ENCODE measurements at places on chromosomes 1 and 21.

DNA sequence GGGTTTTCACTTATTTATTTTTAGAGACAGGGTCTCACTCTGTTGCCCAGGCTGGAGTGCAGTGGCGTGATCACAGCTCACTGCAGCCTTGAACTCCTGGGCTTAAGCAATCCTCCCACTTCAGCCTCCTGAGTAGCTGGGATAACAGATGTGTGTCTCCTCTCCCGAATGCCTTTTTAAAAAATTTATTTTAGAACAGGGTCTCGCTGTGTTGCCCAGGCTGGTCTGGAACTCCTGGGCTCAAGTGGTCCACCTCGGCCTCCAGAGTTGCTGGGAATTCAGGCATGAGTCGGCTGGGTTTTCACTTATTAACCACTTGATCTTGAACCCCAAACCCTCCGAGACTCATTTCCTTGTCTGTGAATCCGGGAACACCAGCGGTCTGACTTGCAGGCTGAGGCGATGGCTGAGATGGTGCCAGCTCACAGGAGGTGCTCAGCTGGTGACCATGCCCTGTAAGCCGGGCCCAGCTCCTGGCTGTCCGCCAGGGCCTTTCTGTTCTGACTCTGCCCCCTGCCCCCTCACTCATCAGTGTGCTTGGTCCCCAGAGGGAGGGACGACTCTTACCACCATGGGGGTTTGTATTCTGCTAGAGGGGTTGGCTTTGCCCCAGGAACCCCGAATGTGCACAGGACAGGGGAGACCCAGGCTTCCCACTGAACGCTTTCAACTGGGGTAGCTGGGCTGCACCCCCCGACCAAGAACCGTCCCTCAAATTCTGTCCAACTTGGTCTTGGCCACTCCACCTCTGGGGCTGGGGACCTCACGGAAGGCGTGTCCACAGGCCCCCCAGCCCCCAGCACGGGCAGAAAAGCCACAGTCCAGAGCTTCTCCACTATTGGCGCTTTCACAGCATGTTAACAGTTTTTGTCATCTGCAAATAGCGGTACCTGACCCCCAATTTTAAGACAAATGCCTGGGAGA lies 22.5 kb downstream of the MMEL1 start:
- DNase-seq = no peak

GRCh38 chr1:110176299-110176956 lies 26.1 kb downstream of the SLC6A17 start:
- no peak for DNase-seq

DNA sequence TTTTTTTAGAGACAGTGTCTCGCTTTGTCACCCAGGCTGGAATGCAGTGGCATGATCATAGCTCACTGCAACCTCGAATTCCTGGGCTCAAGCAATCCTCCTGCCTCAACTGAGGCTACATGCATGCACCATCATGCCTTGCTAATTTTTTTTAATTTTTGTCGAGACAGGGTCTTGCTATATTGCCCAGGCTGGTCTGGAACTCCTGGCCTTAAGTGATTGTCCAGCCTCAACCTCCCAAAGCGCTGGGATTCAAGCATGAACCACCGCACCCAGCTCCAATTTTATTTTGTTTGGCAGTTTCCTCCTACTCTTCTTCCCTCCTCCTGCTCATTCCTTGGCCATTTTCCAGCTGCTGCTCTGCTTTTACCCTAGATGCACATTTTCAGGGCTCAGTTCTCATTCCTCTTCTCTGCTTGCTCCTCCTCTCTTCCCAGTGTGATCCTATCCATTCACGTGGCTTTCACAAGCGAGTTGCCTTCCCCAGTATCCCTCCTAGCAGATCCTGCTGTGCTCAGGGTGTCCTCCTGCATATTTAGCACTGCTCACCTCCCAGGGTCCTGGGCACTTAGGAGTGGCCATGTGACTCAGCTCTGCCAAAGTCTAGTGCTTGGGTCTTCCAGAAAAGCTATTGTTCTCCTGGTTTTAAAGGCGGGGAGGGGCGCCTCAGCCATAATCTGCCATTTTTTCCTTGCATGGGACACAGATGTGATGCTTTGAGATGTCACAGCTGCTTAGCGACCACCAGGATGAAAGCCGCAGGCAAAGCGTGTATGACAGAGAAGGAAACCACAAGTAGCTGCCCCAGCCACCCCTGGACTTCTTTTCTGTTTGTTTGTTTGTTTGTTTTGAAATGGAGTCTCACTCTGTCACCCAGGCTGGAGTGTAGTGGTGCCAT lies 33.7 kb downstream of the PSEN2 start:
- DNase-seq = no peak

- DNase-seq = no peak
Observed at GRCh38 chr1:56098946-56099345, 480.4 kb downstream of the PLPP3 start.

GRCh38 chr1:9490605-9491339 lies 48.5 kb upstream of the SLC25A33 start:
- peak; percentile 81 for DNase-seq

- DNase-seq = no peak
Observed at GRCh38 chr1:64209221-64209620, 5.8 kb downstream of the UBE2U start.

- DNase-seq = no peak
Observed at GRCh38 chr1:163115887-163116286, 46.7 kb downstream of the RGS4 start.

DNA sequence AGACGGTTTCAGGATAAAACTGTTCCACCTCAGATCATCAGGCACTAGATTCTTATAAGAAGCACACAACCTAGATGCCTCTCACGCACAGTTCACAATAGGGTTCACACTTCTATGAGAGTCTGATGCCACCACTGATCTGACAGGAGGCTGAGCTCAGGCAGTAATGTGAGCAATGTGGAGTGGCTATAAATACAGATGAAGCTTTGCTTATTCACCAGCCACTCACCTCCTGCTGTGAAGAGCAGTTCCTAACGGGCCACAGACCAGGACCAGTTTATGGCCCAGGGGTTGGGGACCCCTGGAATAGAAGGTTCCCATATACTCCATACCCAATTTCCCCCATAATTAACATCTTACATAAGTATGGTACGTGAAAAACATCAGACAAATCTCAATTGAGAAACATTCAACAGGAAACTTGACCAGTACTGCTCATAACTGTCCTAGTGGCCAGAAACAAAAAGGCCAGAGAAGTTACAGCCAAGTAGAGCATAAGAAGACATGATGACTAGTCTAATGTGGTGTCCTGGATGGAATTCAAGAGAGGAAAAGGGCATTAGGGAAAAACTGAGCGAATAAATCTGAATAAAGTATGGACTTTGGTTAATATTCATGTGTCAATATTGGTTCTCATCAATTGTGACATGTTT lies 24.7 kb upstream of the IGSF5 start:
- DNase-seq = no peak

- DNase-seq = no peak
Observed at GRCh38 chr1:1283821-1284220, 3.6 kb downstream of the SCNN1D start.

GRCh38 chr1:243946946-243947345 lies 96.9 kb upstream of the AKT3 start:
- DNase-seq = peak; percentile 42

GRCh38 chr1:20711285-20712214 lies 6.3 kb downstream of the KIF17 start:
- no peak for DNase-seq

- peak; percentile 37 for DNase-seq
Observed at GRCh38 chr1:43147625-43148327, 24.3 kb downstream of the EBNA1BP2 start.

GRCh38 chr1:105678334-105678733 lies 1378.1 kb upstream of the PRMT6 start:
- DNase-seq = no peak

- DNase-seq = no peak
Observed at GRCh38 chr1:221988829-221989228, 246.9 kb upstream of the DUSP10 start.

GRCh38 chr1:89590341-89591080 lies 42.4 kb upstream of the LRRC8C start:
- no peak for DNase-seq

DNA sequence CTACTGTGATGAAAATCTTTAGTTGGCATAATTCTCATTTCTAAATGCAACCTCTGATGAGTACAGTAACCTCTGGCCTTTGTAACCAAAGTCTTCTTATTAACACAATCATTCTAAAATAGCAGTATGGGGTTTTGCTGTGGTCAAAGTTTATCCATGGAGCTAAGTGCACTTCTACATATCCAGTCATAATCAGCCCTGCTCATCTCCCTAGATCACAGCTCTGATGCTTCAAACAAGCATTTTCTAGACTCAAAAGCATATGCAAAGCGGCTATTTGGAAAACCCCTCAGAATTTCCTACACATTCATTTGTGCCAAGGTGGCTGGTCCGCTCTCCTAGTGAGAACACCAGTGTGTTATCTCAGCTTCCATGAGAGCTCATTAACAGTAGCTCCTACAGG lies 418.6 kb downstream of the MRPL39 start:
- DNase-seq = no peak

- no peak for DNase-seq
Observed at GRCh38 chr1:116115476-116116439, 4.6 kb downstream of the MAB21L3 start.

GRCh38 chr1:196464480-196464941 lies 143.7 kb downstream of the KCNT2 start:
- no peak for DNase-seq

- no peak for DNase-seq
Observed at GRCh38 chr1:229666585-229666984, 40.5 kb downstream of the URB2 start.

GRCh38 chr1:37995751-37996345 lies 6.0 kb upstream of the SF3A3 start:
- peak; percentile 40 for DNase-seq

DNA sequence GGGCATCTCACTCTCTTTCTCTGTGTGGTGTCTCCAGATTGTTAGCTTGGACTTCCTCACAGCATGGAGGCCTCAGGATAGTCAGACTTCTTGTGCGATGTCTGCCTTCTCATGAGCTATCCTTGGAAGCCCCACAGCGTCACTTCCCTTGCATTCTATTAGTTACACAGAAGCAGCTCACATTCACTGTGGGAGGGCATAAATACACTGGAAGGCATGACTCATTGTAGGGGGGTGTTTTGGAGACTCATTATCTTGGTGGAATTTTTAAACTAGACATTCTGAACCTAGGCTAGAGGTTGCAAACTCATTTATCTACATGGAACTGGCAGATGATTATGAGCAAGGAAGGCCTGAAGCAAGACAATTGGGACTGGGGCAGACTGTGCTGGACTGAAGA lies 21.4 kb upstream of the FASLG start:
- peak; percentile 37 for DNase-seq

GRCh38 chr1:101219924-101220870 lies 16.6 kb upstream of the S1PR1 start:
- DNase-seq = no peak

DNA sequence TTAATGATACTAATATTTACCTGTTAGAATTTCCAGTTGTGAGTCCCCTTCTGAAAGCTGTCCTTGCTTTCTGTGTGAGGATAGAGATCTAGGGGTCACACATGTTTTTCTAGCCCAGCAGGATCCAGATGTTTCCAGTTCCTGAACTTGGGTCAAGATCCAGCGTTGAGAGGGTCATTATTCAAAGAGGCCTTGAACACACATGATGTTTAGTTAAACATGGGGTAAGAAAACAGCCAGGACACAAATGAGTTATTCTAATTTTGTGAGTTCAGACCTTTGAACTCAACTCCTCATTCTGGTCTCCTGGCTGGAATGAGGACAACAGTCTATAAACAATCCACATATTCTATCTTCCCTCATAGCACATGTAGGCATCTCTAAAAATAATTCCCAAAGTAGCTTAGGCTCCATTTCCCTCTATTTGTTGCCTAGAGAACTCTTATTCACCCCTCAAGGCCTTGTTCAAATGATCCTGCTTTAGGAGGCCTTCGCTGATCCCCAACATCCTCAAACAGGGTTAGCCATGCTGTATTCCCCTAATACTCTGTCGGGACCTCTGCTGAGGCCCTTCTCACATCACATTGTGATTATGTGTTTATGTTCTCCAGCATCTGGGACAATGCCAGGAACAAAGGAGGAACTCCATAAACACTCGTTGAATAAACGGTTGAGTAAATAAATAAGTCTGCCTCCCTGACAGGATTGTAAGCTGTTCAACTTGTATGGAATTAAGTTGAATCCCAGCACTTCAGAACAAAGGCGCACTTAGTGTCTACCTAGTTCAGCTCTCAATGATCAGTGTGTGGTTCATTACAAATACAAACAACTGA lies 15.0 kb upstream of the KCNN3 start:
- no peak for DNase-seq

GRCh38 chr1:59290193-59290949 lies 6.5 kb upstream of the FGGY start:
- no peak for DNase-seq

DNA sequence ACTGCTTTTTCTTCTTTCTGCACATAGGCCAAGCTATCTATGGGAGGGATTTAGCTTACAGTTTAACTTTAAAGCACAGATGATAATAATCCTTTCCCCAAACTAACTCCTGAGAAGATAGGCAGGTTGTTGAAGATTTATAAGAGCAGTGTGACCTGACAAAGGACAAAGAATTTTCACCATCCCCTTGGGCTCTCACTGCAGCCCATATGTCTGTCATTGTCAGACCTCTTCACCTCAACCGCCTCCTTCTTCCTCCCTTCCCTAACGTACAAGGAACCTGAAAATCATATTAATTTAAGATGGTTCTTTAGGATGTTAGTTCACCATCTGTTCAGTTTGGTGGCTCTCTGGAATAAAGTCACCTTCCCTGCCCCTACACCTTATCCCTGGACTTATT lies 5.0 kb downstream of the RNU1-2 start:
- DNase-seq = no peak

DNA sequence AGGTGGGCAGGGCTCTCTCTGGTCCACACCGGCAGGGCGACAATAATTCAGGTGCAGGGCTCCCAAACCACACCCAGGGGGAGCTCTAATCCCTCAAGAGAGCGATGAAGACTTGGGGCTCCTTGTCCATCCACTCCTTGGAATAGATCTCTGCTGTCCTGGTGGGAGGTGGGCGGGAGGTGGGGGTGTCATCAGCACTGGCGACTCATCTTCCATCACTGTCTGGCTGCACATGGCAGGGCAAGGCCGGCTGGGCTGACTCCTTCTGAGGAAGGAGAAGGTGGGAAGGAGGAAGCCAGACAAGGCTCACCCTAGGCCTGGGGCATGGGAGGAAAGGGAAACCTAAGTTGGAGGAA lies 29.3 kb downstream of the TNNT2 start:
- DNase-seq = no peak

DNA sequence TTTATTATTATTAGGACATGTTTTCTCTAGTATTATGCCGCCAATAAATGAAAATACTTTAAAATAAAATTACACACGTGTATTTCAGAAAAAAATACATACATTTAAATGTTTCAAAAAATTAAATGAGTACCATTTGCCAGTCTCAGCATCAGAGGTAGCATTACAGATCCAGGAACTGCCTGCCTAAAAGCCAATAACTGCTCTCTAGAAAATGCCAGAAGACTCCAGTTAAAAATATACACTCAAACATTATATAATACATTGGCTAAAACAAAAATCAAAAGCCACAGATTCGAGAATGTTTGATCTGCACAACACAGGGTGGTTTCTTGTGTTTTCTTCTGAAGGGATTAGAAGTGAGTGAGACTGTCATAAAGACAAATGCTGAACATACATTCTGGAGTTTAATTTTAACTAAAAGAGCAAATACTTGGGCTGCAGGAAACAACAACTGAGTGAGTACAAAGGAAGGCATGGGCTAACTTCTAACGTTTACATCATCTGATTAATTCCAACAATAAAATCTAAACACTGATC lies 105.5 kb downstream of the RERE start:
- DNase-seq = no peak
